ENCODE measurements at places on chromosomes 1 and 21.

GRCh38 chr1:176033881-176034280 is 173.2 kb downstream of the COP1 start:
- no peak overlapping the region for H3K4me3 ChIP-seq
- H3K27me3 ChIP-seq = no peaks in the 10 kb centered on the region
- H3K36me3 ChIP-seq = peaks cover 10% of the 10 kb centered on the region
- no peak overlapping the region for H3K27ac ChIP-seq
- H3K4me1 ChIP-seq = no peaks in the 10 kb centered on the region

DNA sequence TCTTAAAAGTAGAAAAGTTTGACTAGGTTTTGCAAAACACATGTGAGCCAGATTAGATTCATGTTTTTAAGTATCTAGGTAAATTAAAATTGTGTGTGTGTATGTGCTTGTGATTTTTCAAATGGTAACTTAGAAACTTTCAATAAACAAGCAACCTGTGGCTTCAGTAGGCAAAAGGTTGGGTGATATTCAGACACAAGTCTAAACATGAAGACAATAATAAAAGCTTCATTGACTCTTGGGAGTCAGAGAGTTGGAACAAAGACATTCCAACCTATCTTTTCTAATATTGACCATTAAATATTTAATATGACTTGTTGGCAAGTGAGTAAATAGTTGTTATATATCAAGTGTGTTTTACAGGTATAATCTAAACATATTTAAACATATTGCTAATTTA is 1049.6 kb upstream of the ADGRL4 start:
- no peak for DNase-seq
- H3K27ac ChIP-seq = no peak overlapping the region
- H3K4me3 ChIP-seq = no peak overlapping the region
- H3K36me3 ChIP-seq = no peaks in the 10 kb centered on the region
- H3K4me1 ChIP-seq = no peaks in the 10 kb centered on the region

DNA sequence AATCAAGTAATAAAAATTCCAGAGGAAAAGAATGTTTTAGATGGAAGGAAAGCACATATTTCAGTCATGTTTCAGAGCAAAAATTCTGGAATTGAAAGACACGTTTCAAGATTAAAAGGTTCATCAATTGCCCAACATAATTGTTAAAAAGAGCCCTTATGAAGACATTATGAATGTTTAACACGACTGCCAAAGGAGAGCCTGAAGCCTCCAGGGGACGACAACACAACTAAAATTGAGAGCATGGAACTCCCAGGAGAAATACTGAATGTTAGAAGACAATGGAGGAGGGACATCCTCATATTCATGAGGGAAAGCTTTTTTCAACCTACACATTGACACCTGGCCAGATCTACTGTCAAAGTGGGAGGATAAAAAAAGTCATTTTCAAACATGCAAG is 16.0 kb downstream of the OR2T11 start:
- H3K4me1 ChIP-seq = no peaks in the 10 kb centered on the region
- no peak overlapping the region for H3K4me3 ChIP-seq
- no peak for DNase-seq

DNA sequence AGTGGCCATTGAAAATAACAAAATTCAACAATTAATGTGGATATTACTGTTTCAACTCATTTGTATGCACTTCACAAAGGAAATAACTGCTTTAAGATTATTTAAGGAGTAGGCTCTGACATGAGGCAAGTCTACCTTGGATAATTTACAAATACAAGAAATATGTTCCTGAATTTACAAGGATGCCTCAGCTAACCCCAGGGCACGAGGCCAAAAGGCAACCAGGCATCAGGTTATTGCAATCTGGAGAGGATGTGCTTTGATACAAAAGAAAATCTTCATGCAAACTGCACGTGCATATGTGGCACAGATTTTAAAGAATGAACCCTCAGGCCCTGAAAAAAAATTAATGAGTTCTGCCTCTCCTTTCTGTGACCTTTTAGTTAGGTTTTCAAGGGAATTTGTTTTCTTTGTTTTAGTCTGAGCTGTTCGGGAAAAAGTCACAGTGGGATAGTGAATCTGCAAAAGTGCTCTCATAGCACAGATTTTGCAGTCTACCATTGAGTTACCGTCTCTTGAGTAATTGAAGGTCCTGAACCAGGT is 1304.2 kb upstream of the ADGRL4 start:
- H3K4me3 ChIP-seq = no peak overlapping the region
- DNase-seq = no peak
- H3K4me1 ChIP-seq = no peaks in the 10 kb centered on the region
- H3K27me3 ChIP-seq = no peaks in the 10 kb centered on the region
- H3K27ac ChIP-seq = no peak overlapping the region
- H3K36me3 ChIP-seq = no peaks in the 10 kb centered on the region
